ENCODE measurements at places on chromosomes 3 and 15.

GRCh38 chr15:70416829-70417228, 319.1 kb upstream of the TLE3 start:
- DNase-seq = no peak

GRCh38 chr3:58698246-58698645, 31.7 kb upstream of the FAM3D start:
- DNase-seq = no peak

DNA sequence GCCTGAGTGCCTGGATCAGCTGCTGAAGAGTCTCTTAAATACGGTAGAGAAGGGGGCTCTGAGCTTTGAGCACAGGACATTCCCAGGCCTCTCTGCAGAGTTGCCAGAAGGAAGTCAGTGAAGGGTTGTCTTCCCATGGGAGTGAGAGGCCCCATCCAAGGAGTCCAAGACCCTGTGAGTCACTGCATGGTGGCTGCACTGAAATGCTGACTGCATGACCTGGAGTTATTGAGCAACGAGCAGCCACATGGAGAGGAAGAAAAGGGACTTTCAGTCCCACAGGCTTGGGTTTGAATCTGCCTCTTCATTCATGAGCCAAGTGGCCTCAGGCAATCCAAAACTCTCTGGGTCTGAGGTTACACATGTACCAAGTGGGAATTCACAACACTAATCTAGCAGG, 69.6 kb upstream of the RASGRF1 start:
- no peak for DNase-seq

- no peak for DNase-seq
These were observed 7.9 kb downstream of the CCR1 start for GRCh38 chr3:46200211-46200610.

- no peak for DNase-seq
These were observed 366.5 kb downstream of the LRRC3B start for GRCh38 chr3:26989037-26989436.

Data from stimulated activated CD8-positive, alpha-beta memory T cell treated with anti-CD3 and anti-CD28 coated beads, Interleukin-4, amount 100 ng/mL, for 48 hours (primary cell).